ENCODE measurements at places on chromosomes 1 and 21.

GRCh38 chr21:32370998-32371766 is 21.6 kb downstream of the URB1 start:
- no peaks in the 10 kb centered on the region for H3K27me3 ChIP-seq
- H3K27ac ChIP-seq: peak overlapping the region; percentile 21
- H3K4me1 ChIP-seq: peaks cover 23% of the 10 kb centered on the region
- H3K36me3 ChIP-seq: peaks cover 30% of the 10 kb centered on the region
- H3K4me3 ChIP-seq: no peak overlapping the region

- no peaks in the 10 kb centered on the region for H3K4me1 ChIP-seq
- no peak overlapping the region for H3K27ac ChIP-seq
- DNase-seq: no peak
- no peak overlapping the region for H3K4me3 ChIP-seq
Observed at GRCh38 chr1:214645712-214646111, 42.7 kb downstream of the CENPF start.

- no peaks in the 10 kb centered on the region for H3K36me3 ChIP-seq
- peaks cover 4% of the 10 kb centered on the region for H3K4me1 ChIP-seq
- DNase-seq: no peak
- H3K27me3 ChIP-seq: no peaks in the 10 kb centered on the region
- H3K27ac ChIP-seq: no peak overlapping the region
- no peak overlapping the region for H3K4me3 ChIP-seq
Observed at GRCh38 chr21:22573834-22574233, 1575.6 kb downstream of the NCAM2 start.

- no peaks in the 10 kb centered on the region for H3K36me3 ChIP-seq
- peaks cover 14% of the 10 kb centered on the region for H3K4me1 ChIP-seq
- no peak overlapping the region for H3K27ac ChIP-seq
- no peak overlapping the region for H3K4me3 ChIP-seq
Observed at GRCh38 chr1:184820218-184820750, 65.6 kb upstream of the EDEM3 start.

- H3K36me3 ChIP-seq: peaks cover 21% of the 10 kb centered on the region
- H3K4me1 ChIP-seq: no peaks in the 10 kb centered on the region
- H3K4me3 ChIP-seq: no peak overlapping the region
Observed at GRCh38 chr1:167373986-167374385, 144.3 kb downstream of the CD247 start.

DNA sequence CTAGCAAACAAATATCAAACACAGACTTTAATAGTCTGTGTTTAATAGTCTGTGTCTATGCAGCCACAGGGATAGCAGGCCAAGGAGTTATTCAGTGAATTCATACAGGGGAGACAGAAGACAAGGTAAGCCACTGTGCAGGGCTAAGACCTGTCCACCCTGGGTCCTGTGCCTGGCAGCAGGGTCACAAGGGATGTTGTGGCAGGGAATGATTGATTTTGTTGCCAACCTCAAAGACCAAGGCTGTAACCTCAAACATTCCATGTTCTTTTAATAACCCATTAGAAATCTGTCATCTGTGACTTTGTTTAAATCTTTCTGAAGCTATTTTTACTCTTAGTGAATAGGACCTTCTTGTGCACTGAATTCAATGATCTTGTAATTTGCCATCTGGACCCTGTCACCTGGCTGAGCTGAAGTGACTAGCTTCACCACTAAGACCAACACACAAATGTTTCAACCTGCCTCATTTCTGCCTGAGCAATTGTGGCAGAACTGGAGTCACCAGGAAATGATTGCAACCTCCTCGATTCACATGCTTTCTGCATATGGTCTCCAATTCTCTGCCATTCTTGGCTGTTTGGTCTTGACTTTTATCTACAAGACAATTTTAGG is 154.2 kb downstream of the ASTN1 start:
- H3K36me3 ChIP-seq: no peaks in the 10 kb centered on the region
- no peak overlapping the region for H3K27ac ChIP-seq
- H3K27me3 ChIP-seq: peaks cover 3% of the 10 kb centered on the region
- H3K4me3 ChIP-seq: no peak overlapping the region

DNA sequence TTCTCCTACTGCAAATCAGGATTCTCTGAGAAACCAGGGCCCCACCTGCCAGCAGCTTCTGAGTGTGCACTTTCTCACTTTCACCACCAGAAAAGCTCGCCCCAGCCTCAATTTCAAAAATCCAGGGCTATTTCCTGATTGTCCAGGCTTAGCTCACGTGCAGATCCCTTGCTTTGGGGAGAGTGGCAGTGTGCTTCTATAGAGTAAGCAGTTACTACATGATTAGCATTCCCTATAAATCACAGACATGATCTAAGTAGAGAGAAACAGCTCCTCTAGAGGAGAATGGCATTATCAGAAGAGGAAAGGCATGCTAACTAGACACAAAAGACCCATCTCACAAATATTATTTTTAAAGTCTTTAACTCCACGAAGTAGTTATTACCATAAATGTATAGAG is 456.0 kb upstream of the PKN2 start:
- H3K27ac ChIP-seq: no peak overlapping the region
- H3K36me3 ChIP-seq: no peaks in the 10 kb centered on the region
- no peak for DNase-seq
- H3K27me3 ChIP-seq: no peaks in the 10 kb centered on the region

DNA sequence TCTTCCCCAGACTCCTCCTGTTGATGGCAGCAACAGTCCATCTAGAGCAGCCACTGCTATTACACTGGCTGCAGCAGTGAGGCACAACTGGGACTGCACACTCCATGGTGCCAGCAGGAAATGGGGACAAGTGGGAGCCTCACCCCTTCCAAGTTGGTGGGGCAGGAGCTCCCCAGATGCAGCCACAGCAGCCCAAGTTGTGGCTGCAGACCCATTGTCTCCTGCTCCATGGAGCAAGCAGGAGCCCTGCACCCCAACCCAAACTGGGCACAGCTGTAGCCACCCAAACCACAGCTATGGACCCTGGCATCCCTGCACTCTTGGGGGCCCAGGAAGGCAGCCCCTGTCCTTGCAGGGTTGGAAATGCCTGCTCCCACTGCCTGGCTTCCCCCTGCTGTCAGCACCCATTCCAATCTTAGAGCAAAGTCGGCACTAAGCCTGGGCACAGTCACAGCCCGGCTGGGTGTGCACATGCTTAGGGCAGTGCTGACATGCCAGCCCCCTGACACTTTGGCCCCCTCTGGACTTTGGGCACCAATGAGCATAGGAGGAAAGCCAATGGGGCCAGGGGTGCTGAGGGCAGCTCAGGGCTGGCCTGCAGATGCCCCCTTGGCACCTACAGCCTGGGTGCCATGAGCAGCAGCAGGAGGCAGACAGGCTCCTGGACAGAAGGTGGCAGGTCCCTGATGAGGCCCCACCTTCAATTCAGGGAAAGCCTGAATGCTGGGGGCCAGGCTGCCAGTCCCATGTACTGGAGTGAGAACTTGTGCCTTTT is 44.0 kb downstream of the MATN1 start:
- no peak overlapping the region for H3K27ac ChIP-seq
- DNase-seq: no peak
- peaks cover 31% of the 10 kb centered on the region for H3K27me3 ChIP-seq

DNA sequence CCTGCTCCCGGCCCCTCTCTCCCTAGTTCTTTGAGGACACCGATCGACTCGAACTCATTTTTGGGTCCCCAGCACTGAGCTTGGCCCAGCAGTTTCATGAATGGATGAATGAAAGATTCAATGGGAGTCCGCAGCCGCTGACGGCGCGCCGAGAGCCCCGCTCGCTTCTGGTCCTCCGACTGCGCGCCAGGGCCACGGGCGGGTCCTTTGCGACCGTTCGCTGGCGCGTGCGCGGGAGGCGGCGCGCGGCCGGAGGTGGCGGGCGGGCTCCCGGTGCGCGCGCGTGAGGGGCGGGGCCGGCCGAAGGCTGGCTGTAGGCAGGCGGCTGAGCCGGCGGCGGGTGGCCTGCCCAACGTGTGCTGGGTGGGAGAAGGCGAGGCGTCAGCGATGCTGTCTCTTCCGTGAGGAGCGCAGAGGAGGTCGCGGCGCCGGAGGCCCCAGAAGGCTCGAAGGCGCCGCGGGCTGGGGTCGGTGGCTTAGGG is at the start of gene MAST2:
Gene MAST2, plus strand, starts transcription at position 314 of the 482 bp plus-strand sequence. CDS start 284 bp downstream, outside the sequence.
- H3K4me1 ChIP-seq: peaks cover 21% of the 10 kb centered on the region
- no peaks in the 10 kb centered on the region for H3K27me3 ChIP-seq
- H3K27ac ChIP-seq: peak within 1 kb of the TSS; percentile 91
- H3K36me3 ChIP-seq: peaks cover 5% of the 10 kb centered on the region
- peak within 1 kb of the TSS; percentile 97 for H3K4me3 ChIP-seq
